NCI-H1105 (cell line): ENCODE measurements at places on chromosomes 7 and 10.

DNA sequence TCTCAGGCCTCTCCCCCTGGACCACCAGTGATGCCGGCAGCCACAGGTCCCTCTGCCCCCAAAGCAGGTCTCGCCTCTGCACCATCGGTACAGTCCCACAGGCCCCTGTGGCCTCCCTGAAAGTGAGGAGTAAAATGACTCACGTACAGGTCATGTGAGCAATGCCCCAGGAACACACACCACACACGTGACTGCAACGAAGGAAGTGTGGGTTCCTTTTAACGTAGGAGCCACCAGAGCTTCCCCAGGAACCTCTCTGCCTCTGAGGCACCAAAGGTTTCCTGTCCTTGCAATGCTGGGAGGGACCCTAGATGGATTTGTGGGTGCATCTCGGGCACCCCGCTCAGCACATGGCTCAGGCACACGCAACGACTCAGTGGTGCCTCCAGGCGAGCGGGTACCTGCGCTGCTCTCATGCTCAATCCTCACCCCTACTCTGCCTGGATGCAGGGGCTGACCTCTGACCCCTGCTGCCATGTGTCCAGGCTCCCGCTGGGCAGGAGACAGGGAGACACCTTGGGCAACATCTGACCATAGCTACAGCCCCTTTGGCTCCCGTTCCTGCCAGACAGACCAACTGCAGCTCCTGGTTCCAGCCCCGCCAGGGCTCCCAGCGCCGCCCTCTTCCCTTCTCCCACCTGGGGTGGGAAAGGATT is 120.7 kb downstream of the PRKAG2 start:
- DNase-seq: no peak

DNA sequence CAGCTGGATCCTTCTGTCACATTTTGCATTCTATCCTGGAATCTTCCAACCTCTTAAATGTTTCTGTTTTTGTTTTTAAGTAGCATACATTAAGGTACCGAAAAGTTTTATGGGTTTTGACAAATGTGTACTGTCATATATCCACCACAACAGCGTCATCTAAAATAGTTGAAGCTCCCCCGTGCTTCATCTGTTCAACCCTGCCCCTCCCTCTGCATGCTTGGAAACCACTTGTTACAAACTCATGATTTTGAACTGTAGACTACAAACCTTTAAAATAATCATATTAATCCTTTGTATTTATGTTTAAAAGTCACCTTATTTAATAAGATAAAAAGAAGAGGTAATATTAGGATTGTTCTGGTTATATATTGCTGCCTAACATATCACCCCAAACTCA is 182.8 kb upstream of the SMIM30 start:
- no peak for DNase-seq

GRCh38 chr7:10919923-10920322 is 53.7 kb upstream of the PHF14 start:
- DNase-seq: no peak

GRCh38 chr7:116918704-116919103 is 34.6 kb upstream of the ST7 start:
- DNase-seq: no peak

DNA sequence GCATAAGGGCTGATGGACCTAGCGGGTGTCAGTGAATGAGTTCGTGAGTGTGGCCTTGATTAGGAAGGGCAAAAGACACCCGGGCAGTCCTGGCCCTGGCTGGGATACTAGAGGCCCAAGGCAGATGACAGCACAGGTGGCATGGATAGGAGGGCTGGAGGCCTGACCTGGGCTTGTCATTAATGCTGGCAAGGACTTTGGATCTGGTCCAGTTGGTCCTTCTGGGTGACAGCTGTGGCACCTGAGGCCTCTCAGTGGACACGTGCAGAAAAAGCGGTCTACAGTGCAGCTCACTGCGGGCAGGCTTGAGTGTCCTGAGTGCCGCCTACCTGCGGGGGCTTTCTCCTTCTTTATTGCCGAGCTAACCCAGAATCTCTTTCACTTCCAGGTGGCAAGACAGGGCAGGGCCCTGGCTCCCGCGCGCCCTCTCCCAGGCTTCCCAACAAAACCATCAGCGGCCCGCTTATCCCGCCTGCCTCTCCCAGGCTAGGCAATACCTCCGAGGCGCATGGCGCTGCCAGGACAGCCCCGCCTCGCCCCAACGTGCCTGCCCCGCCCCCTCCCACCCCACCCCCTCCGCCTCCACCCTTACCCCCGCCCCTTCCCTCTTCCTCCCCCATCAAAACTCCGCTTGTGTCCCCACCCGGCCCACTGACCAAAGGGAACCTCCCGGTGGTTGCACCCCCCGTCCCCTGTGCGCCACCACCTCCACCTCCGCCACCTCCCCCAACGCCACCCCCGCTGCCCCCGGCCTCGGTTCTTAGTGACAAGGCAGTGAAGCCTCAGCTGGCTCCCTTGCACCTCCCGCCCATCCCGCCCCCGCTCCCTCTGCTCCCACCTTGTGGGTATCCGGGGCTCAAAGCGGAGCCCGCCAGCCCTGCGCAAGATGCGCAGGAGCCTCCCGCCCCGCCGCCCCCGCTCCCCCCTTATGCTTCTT is 77.4 kb downstream of the WIPF3 start:
- no peak for DNase-seq

GRCh38 chr7:78370936-78371335 is 572.4 kb downstream of the PHTF2 start:
- DNase-seq: no peak

DNA sequence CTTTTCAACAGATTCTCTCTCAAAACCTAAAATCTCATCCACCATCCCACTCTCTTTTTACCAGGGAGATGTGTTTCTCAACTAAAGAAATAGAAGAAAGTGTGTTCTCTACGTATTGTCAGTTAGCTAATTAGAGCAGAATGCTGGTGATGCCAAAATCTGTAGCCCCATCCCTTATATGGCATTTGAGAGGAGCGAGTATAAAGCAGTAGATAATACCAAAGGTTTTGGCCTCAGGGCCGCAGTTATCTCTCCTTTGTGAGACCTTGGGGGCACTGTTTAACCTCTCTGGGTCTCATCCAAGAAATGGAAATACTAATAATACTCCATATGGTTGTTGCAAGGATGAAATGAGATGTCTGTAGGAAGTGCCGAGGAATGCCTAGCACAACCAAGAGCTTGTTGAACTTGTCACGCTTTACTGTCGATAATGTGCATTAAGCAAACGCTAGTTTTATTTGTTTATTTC is 456 bp upstream of the DLD start:
- peak; percentile 34 for DNase-seq

DNA sequence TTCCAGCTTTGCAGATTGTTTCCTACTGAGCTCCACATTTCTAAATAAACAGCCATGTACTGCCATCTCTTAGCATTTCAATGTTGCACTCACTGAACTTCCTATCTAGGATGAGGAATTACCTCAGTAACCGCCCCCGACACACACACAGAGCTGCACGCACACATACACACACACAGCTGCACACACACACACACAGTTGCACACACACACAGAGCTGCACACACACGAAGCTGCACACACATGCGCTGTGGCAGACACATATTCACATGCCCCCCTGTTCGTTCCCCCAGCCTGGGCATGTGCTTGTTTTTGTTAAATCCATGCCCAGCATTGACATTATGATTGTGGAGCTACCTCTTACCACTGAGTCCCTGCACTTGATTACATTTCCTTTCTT is 39.6 kb upstream of the CNPY1 start:
- DNase-seq: no peak

DNA sequence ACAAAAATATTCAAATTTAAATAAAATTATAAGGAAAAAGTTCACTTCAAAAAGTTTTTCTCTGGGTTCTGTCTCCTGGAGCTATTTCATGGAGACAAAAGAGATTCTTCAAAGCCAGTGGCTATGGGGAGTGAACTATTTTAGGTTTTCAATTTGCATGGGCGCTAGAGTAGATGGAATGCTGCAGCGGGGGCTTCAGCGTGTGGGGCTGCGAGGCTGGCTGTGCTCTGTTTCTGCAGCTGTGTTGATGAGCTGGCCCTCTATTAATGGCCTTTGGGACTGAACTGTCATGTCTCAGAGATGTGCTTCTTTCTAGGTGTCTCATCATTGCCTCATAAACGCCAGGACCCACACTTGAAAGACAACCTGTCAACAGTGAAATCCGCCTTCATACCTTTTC is 108.4 kb upstream of the NPY start:
- DNase-seq: no peak

DNA sequence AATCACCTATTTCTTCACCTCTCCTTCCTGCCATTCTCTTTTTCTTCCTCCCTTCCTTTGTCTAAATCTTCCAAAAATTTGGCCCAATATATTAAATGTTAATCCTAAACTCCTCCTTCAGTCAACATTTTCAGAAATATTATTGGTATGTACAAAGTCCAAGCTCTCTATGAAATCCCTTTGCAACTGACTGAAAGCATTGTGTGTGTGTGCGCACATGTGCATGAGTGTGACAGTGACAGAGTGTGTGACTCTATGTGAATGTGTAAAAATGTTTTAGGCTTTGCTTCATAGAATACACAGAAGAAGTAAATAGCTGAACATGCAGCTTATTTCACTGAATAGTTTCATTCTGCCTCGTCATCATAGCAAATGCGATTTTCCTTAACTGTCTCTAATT is 7.0 kb downstream of the GPAM start:
- no peak for DNase-seq

GRCh38 chr10:34492081-34492480 is 323.0 kb downstream of the PARD3 start:
- DNase-seq: peak; percentile 50
